ENCODE measurements at places on chromosomes 7 and 10.

GRCh38 chr7:5557920-5558401 is 134.3 kb upstream of the TNRC18 start:
- peak; percentile 75 for DNase-seq

DNA sequence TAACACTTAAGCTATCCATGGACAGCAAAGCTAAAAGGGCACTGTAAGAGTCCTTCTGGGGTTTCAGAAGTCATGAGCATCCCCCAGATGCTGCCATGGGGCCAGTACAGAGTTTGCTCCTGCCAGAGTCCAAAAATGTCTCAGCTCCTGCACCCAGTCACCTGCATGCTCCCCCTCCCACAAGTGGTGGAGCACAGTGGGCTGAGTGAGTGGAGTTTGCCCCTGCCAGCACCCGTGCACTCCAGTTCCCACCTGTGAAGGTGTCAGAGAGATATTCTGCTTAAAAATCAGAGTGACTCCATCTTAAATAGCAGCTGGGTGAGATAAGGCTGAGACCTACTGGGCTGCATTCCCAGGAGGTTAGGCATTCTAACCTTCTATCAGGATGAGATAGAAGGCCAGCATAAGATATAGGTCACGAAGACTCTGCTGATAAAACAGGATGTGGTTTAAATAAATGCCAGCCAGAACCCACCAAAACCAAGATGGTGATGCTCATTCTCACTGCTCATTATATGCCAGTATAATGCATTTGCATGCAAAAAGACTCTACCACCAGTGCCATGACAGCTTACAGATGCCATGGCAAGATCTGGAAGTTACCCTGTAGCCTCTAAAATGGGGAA is 140.1 kb upstream of the ZNF92 start:
- no peak for DNase-seq

DNA sequence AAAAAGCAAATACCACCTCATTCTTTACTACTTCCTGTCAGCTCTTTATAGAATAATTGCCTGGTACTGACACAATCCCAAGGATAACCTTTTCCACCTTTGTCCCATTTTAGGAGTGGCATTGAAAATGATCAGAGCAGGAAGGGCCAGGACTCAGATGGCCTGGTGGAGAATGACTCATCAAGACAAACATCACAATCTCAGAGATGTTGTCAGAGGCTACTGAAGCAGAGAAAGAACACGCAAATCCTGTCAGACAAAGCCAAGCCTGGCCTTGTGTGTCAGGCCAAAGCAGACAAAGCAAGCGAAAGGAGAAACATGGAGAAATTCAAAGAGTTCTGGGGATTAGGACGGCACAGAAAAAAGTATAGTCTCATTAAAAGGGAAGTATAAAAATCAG is 40.9 kb downstream of the NSUN6 start:
- DNase-seq, result peak; percentile 12

GRCh38 chr7:78420001-78420400 is 621.4 kb downstream of the PHTF2 start:
- DNase-seq, result no peak

GRCh38 chr10:123606006-123606405 is 60.1 kb upstream of the GPR26 start:
- no peak for DNase-seq

- no peak for DNase-seq
Observed at GRCh38 chr7:179948-180694, 12.2 kb upstream of the FAM20C start.

GRCh38 chr10:86681722-86682386 is 13.5 kb downstream of the LDB3 start:
- DNase-seq, result no peak

- DNase-seq, result no peak
Observed at GRCh38 chr10:129108994-129109393, 358.0 kb upstream of the MGMT start.

DNA sequence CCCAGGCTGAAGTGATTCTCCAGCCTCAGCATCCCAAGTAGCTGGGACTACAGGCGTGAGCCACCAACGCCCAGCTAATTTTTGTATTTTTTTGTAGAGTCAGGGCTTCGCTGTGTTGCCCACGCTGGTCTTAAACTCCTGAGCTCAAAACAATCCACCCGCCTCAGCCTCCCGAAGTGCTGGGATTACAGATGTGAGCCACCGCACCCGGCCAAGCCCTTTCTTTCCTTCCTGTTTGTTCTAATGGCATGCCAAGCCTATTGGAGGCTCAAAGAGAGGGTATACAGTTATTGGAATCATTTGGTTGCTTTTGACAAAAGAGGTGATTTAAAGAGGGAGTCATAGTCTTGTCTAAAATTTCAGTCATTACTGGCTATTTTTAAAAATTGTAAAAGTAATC is 46.0 kb upstream of the TRIM8 start:
- DNase-seq, result no peak

DNA sequence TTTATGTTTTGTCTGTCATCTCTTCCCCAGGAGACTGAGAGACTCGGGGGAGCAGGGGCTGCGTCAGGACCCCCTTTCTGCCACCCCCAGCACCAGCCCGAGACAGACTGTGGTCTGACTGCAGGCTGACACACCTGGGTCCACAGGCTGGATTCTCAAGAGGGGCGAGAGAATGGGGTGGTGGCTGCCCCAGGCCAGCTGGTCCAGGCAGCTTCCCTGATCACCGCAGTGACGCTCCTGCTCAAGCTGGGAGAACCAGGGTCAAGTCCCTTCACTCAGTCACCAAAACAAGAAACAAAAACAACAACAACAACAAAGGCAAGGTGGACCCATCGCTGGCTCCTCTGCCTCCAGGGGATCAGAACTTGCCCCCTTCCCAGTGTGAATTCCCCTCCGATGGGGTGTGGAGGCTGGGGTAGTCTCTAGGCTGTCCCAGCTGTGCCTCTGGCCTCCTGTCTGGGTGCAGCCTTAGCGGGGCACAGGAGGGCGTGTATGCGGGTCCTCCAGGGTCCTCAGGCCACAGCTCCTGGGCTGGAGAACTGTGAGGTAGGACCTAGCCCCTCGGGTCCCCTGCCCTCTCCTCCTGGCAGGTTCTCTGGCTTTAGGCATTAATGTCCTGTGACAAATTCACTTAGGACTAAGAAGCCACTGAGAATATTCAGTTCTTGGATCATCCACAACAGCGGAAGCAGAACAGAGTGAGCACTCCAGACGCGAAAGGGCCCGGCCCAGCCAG is 40.6 kb downstream of the PRKAG2 start:
- DNase-seq, result no peak

DNA sequence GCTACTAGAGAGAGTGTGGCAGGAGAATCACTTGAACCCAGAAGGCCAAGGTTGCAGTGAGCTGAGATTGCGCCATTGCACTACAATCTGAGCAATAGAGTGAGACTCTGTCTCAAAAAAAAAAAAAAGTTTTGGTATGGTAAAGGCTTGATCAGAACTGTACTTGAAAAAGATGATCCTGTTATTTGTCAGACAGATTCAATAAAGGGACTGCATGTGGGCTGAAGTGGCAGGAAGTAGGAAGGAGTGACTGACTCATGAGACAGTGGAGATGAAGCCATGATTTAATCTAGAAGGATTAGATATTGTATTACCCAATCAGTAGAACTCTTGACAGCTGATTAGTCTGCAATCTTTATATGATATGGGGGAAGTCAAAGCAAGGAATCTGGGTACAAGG is 2.7 kb upstream of the TMEM254 start:
- DNase-seq, result peak; percentile 77

GRCh38 chr7:26022982-26023381 is 129.0 kb upstream of the NFE2L3 start:
- no peak for DNase-seq
